Sigmoid colon (tissue), 7 donors: ENCODE measurements at places on chromosomes 6 and 20. TPM values are rescaled to one million over a fixed set of nuclear protein-coding genes. Genes with fewer than 3 reads are reported as not detected.
A peak's percentile ranks its signal among the peaks of the same experiment; 100 is the strongest.

Gene GSTA2
- not detected for total RNA-seq

Gene NUS1
- total RNA-seq = 27.0 TPM

Gene SLC22A23
- total RNA-seq = 9.6 TPM

Gene ACAT2
- 4.2 TPM for total RNA-seq

- H3K4me3 ChIP-seq = no peak overlapping the region
- DNase-seq = no peak
- no peak overlapping the region for H3K27ac ChIP-seq
- H3K27me3 ChIP-seq = no peaks in the 10 kb centered on the region
- no peaks in the 10 kb centered on the region for H3K4me1 ChIP-seq
These were observed 14.9 kb downstream of the IP6K3 start for GRCh38 chr6:33731751-33732282.

DNA sequence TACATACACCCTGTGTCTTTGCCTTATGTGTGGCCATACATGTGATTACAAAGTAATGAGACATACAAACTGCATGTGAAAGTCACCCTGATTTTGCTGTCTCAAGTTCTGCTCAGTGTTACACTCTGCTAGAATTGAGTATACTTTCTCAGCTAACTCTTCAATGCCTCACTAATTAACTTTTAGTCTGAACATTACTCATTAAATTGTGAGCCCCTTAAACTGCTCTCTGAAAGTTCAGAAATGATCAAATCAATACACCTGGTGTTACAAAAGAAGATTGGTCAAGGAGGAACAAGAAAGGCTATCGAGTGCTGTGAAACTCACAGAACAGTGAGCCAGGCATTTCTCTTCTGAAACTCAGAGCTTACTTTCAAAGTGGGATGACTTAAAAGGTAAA is 71.3 kb downstream of the MKKS start:
- H3K27me3 ChIP-seq = no peaks in the 10 kb centered on the region
- H3K36me3 ChIP-seq = no peaks in the 10 kb centered on the region
- no peak overlapping the region for H3K4me3 ChIP-seq
- no peak overlapping the region for H3K27ac ChIP-seq
- no peaks in the 10 kb centered on the region for H3K4me1 ChIP-seq
- no peak for DNase-seq

- peak overlapping the region; percentile 62 for H3K27ac ChIP-seq
- H3K4me3 ChIP-seq = no peak overlapping the region
- no peak for DNase-seq
- H3K27me3 ChIP-seq = no peaks in the 10 kb centered on the region
- no peaks in the 10 kb centered on the region for H3K36me3 ChIP-seq
These were observed 74.5 kb downstream of the HUS1B start for GRCh38 chr6:582370-582769.

DNA sequence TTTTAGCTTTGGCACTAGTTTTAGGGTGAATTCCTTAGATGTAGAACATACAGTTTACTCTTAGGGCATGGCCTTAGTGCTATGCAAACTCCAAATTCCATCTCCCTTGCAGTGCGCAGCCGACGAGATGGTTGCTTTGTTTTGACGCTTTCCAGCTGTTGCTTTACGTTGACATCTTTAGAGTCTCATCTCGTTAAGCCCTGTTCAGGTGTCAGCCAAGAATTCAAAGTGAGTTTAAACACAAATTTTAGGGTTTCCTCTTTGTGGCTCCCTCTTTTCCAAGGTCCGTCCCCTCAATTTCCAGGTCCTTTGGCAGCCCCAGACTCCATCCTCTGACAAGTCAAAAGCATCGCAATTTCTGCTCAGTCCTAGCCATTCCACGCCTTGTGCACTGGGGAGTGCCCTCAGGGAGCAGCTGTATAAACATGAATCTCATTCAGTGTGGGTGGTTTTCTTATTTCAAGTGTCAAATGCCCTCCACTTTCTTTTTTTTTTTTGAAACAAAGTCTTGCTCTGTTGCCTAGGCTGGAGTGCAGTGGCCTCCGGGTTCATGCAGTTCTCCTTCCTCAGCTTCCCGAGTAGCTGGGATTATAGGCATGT is 14.1 kb upstream of the MAK start:
- no peaks in the 10 kb centered on the region for H3K36me3 ChIP-seq
- H3K4me1 ChIP-seq = no peaks in the 10 kb centered on the region
- no peaks in the 10 kb centered on the region for H3K27me3 ChIP-seq
- no peak overlapping the region for H3K27ac ChIP-seq

GRCh38 chr6:117559299-117559698 is 43.0 kb downstream of the GOPC start:
- no peak for DNase-seq
- H3K27ac ChIP-seq = no peak overlapping the region
- no peak overlapping the region for H3K4me3 ChIP-seq
- no peaks in the 10 kb centered on the region for H3K36me3 ChIP-seq
- H3K27me3 ChIP-seq = no peaks in the 10 kb centered on the region
